OCI-M1 (cell line): ENCODE measurements at places on chromosomes 4 and X.

GRCh38 chr4:48594180-48594579, 104.1 kb downstream of the ZAR1 start:
- DNase-seq = no peak

- no peak for DNase-seq
Observed at GRCh38 chrX:106917830-106918500, 2.2 kb upstream of the CLDN2 start.

DNA sequence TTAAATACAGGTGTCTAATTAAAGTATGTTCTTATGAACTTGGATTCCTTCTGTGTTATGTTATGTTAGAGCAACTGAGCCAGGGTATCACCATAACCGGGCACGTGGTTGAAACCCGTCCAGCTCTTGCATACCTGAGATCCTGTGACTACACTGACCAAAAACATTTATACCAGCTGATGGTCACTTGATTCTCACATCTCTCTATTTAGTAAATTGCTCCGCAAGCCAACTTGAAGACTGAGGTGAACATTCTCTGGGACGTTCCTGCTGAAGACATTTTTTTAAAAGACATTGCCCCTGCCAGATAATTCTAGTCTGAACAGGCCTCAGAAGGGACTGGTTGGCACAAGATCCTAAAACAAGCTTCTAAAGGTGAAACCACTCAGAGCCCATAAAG, 550.0 kb upstream of the DIPK2B start:
- DNase-seq = no peak

DNA sequence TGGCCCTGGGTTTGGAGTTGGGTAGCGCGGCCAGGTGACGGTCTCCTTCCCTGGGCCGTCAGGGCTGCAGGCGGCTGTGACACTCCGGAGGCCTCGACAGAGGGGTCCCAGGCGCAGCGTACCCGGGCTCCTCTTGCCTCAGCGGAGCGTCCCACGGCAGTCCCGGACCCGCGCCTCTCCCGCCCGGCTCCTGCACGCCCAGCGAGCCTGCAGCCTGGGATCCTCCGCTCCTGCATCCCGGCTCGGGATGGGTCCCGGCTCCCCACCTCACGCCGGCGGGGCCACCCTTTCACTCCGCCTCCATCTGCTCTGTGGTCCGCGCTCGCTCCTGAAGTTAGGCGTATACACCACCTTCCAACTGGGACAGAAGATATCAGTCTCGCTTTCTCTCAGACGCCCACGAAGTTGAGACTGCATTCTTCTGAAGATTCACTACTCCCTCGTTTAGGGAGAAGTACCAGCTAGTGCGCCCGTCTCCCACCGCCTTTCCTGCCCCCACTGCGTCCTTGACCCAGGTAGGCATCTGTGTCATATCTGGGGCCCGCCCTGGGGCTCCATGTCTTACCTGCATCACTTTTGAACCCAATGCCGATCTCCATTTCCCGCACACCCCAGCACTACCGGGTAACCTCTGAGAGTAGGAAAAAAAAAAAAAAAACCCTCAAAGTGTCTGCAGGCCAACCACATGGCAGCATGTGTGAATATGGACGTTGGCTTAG, 32.3 kb upstream of the KDR start:
- DNase-seq = no peak

- DNase-seq = no peak
Observed at GRCh38 chr4:32030406-32030805, 1310.2 kb downstream of the PCDH7 start.

DNA sequence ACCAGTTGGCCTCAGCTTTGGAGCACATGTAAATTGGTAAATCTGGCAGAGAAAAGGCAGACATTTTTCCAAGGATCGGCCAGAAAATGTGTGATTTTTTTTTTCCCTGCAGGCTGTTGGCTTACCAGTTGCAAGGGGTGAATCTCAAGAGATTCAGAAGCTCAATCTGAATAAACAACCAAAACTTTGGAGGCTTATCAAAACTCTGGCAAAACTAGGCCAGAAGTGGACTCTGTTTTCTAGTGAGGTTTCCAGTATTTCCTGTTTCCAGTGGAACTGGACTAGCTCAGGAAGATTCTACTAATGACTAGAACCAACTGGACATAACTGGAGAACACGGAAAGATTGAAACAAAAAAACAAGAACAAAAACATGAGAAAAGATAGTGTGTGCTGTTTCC, 191.3 kb downstream of the SMIM20 start:
- no peak for DNase-seq

DNA sequence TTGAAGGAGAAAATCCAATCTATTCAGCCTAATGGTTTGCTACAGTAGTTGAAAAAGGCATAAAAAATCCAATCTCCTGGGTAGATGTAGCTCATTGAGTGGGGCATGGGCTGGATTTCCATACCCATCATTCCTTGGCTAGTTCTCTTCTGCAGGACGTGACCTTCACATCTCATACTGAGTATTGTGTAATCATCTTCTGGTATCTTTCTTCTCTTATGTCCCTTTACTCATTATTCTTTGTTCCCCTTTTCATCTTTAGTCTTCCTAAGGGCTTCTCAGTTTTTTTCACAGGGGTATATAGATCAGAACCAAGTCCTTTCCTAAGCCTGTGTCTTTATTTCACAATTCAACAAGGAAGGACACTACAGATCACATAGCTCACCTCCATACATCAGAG, 727.6 kb upstream of the MAGEB2 start:
- DNase-seq = peak; percentile 4

- no peak for DNase-seq
Observed at GRCh38 chrX:15143825-15144121, 126.1 kb downstream of the ASB9 start.

DNA sequence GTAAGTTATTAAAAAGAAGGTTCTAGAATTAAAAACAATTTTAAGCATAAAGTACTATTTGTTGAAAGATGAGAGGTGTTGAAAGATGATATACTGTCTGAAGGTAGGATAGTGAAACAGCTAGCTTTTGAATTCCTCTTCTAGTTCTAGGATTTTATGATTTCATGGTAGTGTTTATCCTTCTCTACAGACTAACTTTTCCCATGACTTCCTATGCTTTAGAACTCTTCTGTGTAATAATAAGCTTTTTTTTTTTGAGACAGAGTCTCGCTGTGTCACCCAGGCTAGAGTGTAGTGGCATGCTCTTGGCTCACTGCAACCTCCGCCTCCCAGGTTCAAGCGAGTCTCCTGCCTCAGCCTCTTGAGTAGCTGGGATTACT, 96.0 kb upstream of the NUDT6 start:
- no peak for DNase-seq

DNA sequence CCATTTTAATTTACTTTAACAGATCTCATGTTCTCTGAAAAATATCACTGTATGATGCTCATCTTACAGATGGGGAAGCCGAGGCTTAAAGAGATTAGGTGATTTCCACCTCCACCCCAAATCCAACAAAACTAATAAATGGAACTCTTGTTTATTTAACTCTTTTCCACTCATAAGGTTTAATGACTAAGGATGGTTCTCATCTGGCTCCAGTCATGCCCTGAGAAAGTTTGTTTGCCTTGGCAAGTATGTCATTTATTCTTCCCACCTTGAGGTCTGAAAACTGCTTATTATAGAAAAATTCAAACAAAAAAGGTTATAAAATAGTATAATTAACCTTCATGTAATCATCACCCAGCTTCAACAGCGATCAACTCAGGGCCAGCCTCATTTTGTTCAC, 56.3 kb downstream of the PPEF2 start:
- DNase-seq = no peak

DNA sequence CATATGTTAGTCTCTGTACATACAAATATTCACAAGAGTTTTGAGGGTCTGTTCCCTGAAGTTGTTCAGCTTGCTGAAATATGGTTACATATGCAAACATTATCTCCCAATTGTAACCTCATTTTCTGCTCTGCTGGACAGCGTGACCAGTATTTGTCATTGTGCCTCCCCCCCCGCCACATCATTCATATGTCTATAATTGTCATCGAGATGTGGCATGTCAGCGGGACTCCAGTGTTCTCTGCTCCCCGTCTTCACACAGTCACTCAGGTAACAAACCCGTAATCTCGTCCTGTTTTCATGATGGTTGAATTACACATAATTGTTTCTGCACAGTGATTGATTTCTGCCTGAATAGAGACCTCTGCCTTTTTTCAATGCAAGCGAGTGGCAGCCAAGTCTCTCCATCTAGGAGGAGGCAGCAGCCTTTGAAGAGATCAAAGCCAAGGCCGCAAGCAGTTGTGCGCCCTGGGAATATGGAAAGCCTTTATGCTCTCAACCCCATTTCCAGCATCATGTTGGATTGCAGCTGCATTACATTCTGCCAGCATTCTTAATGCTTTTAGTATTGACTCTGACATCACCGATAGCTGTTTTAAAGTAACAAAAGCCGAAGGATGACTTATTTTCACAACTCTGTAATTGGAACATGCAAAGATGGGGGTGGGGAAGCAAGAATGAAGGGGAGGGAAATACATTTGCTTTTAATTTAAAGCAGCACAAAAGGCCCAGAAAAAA, 27.4 kb downstream of the LEF1 start:
- no peak for DNase-seq

DNA sequence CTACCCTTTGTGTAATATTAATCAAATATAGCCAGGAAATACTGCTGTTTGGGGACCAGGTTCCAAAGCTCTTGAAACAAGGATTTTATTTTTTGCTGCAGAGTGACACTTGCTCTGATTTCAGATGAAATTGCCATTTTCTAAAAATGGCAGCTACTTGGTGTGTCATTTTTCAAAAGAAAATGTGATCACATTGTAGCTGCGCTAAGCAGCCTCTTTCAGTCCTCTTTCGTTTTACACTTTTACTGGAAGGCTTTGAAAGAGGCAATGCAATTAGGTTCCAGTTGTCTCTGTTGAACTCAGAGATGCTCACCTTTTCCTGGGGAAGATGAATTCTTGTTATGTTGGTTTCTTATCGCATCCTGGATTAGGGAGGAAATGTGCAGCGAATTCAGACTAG, 85.1 kb downstream of the CT47B1 start:
- no peak for DNase-seq

DNA sequence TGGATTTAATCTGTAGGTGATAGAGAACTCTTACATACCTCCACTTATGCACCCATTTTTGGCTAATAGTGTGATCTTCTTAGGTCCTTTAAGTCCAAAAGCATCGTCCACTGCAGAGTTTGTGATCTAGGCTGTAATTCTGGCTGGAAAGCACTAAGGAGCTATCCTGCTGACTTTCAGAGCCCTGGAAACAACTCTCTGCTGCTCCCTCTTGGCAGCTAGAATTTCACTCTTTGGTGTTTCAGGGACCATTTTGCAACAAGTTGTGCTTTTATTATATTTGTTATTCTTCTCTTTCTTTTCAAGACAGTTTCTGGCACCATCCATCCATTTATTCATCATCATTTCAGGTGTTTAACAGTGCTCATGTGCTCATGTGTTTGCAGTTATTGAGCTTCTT, 130.0 kb downstream of the RBM46 start:
- DNase-seq = peak; percentile 60

- DNase-seq = no peak
Observed at GRCh38 chr4:30094887-30095286, 625.3 kb upstream of the PCDH7 start.

GRCh38 chr4:5472160-5472591, 236.2 kb downstream of the EVC2 start:
- DNase-seq = no peak

GRCh38 chrX:37998586-37999262, 7.6 kb upstream of the SYTL5 start:
- DNase-seq = no peak

GRCh38 chrX:96841325-96841724, 42.4 kb upstream of the RPA4 start:
- DNase-seq = no peak

- DNase-seq = no peak
Observed at GRCh38 chrX:9785944-9786797, at the start of gene SHROOM2. Gene SHROOM2 (plus strand): TSS chrX:9786429. CDS start chrX:9786546, 117 bp downstream.

DNA sequence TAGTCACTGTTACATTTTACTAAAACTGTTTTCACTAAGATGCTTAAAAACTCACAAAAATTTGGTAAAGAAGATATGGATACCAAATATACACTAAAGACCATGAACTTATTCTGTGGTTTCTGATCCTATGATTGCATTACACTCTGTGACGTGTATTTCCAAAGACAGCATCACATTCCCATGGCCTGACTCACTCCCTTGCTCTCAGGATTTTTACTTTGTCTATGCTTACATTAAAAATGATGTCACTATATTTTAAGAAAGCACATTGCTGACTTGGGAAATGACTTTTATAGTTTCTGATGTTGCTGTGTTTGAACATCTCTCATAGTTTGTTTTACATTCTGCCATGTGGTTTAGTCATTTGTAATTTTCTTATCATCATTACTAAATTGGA, 327.9 kb upstream of the MAGEB18 start:
- no peak for DNase-seq

GRCh38 chr4:145451895-145452294, 29.8 kb upstream of the SMAD1 start:
- DNase-seq = no peak

GRCh38 chrX:42772874-42773273, 5.1 kb downstream of the PPP1R2C start:
- DNase-seq = no peak

GRCh38 chr4:6278801-6279197, 9.1 kb downstream of the WFS1 start:
- DNase-seq = peak; percentile 84

DNA sequence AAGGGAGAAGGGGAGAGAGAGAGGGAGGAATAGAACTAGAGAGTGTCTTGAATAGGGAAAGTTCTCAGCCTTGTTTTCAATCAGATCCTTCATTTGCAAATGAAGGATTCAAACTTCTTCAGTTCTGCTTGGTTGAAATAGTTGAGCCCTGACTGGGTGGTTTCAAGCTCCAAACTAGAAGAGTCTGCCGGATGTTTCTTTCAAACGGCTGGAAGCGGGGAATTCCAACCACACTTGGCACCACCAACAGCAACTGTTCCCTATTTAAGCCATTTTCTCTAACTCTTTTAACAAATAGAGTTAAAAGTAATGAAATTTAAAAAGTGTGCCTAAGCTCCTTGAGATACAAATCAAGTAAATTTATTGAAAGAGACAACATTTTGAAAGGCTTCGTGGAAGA, 67.5 kb upstream of the DDX60 start:
- no peak for DNase-seq

GRCh38 chr4:165517216-165517615, 138.4 kb downstream of the CPE start:
- no peak for DNase-seq

DNA sequence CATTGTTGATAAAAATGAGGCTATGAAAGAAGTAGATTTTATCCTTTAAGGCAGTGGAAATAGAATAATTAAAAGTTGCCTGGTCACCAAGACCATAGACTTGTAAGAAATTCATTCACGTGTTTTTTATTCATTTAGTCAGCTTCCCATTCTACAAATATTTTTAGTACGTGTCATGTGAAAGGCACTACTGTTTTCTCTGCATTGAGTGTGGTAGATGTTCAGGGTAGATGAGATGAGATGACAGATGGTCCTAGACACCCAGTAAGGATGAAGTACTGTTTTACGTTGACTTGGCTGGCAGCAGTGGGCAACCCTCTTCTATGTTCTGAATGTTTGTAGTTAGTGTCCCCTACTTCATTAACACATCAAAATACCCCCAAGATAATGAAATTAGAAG, 228.1 kb downstream of the ARHGAP24 start:
- no peak for DNase-seq

DNA sequence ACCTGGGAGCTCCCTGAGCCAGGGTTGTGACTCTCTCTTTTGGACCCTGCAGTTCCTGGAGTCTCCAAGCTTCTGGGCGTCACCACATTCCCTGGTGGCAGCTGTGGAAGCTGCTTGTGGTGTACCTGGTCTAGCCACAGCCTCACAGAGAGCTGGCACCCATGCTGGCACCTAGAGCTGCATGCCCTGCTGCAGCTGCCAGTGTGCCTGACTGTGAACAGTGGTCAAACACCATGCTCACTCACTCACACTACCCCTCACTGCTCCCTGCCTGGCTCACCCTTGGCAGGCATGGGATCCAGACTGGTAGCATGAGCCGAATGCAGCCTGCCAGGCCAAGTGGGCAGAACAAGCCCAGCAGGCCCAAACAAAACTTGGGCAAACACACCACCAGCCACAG, 66.6 kb downstream of the NAA11 start:
- DNase-seq = no peak
